GM10248 (cell line): ENCODE measurements at places on chromosomes 16 and 17.

- peak; percentile 79 for DNase-seq
These were observed 20.4 kb upstream of the PHB1 start for GRCh38 chr17:49434821-49435670.

DNA sequence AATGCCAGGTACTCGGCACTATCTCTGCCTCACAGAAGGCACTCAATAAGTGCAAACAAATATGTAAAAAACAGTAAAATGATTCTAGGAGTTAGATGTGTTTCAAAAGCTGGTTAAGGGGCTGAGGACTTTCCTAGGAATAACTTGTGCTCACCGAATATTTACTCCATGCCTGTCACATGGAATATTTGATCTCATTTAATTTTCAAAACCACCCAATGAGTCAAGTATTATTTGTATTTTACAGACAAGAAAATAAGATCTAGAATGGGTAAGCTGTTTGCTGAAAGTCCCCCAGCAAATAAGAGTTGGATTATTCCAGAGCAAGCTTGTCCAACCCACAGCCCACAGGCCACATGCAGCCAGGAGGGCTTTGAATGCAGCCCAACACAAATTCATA is 34.6 kb upstream of the LYRM9 start:
- DNase-seq = no peak

DNA sequence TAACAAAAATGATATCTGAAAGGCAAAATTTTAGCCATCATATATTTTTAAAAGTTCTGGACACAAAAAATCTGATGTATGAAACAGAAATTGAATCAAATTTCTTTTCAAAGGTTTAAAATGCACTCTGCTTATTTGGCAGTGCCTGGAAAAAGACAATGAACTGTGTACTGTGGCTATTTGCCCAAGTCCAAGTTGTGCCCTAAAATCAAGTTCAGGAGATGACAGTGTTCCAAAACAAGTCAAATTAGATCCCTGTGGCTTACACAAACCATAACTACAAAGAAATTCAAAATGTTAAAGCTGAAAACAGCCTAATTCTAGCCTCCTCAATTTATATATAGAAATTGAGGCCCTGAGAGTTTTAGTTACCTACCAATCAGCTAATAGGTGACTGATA is 25.6 kb downstream of the CMC2 start:
- DNase-seq = no peak

GRCh38 chr16:82509691-82510430 is 116.9 kb upstream of the CDH13 start:
- DNase-seq = no peak

- DNase-seq = no peak
These were observed 1225.1 kb downstream of the CDH8 start for GRCh38 chr16:60811051-60811608.

GRCh38 chr17:81094509-81095382 is 59.8 kb downstream of the BAIAP2 start:
- no peak for DNase-seq

DNA sequence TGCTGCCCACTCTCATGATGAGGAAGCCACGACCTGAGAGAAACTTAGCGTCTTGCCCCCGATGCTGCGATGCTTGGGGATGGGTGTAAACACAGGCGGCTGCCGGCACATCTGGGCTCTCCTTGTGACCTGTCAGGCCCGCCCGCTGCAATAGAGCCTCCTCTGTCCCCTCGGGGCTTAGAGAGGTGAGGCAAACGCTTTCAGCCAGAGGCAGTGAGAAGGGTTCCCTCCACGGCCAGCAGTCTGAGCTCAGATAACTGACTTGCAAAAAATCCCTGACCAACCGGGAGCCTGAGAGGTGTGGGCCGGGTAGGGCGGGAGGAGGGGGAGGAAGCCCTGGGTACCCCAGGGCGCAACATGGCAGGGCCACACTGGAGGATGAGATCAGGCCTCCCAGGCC is 260.6 kb downstream of the C16orf95 start:
- no peak for DNase-seq

GRCh38 chr17:75093548-75094158 is 5.9 kb downstream of the SLC16A5 start:
- no peak for DNase-seq

DNA sequence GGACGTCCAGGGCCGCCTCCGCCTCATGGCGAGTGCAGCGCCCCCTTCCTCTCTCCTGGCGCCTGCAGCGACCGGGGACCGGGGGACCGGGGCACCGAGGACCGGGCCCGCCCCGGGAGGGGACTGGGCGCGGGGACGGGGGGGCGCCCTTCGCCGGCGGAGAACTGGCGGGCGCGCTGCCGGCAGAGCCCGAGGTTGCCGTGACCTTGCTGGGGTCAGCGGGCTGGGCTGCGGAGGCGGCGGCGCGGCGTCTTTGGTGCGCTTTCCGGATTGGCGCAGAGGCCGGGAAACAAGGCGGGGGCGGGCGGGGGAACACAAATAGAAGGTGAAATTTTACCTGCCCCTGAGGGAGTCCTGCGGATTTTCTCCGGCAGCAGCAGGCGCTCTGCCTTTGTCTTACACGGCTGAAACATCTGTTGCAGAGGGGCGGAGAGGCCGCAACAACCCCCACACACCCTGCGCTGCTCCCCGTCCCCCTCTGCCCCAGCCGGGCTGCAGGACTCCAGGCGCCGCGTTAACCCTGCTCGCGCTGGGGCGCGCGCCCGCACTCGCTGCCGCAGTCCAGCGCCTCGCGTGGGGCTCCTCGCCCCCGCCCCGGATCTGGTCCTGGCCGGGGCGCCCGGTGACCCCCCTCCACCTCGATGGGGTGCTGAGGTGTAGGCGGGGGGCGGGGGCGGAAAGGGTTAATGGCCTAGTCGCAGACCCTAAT is 53.5 kb downstream of the SREBF1 start:
- peak; percentile 79 for DNase-seq

GRCh38 chr17:39938140-39938869 is 10.8 kb downstream of the LRRC3C start:
- DNase-seq = peak; percentile 45

- no peak for DNase-seq
These were observed 99.0 kb downstream of the CA4 start for GRCh38 chr17:60248618-60249289.

GRCh38 chr17:70848785-70849184 is 679.5 kb downstream of the KCNJ2 start:
- DNase-seq = no peak

- no peak for DNase-seq
These were observed 20.5 kb downstream of the EIF4A3 start for GRCh38 chr17:80126449-80126715.

- no peak for DNase-seq
These were observed 196.4 kb upstream of the KCNJ16 start for GRCh38 chr17:69878661-69879060.

GRCh38 chr17:77068915-77069314 is 71.9 kb upstream of the SEC14L1 start:
- no peak for DNase-seq

- no peak for DNase-seq
These were observed 24.7 kb downstream of the LIMD2 start for GRCh38 chr17:63675231-63675606.

- DNase-seq = no peak
These were observed 1.6 kb upstream of the GLP2R start for GRCh38 chr17:9824094-9824493.

DNA sequence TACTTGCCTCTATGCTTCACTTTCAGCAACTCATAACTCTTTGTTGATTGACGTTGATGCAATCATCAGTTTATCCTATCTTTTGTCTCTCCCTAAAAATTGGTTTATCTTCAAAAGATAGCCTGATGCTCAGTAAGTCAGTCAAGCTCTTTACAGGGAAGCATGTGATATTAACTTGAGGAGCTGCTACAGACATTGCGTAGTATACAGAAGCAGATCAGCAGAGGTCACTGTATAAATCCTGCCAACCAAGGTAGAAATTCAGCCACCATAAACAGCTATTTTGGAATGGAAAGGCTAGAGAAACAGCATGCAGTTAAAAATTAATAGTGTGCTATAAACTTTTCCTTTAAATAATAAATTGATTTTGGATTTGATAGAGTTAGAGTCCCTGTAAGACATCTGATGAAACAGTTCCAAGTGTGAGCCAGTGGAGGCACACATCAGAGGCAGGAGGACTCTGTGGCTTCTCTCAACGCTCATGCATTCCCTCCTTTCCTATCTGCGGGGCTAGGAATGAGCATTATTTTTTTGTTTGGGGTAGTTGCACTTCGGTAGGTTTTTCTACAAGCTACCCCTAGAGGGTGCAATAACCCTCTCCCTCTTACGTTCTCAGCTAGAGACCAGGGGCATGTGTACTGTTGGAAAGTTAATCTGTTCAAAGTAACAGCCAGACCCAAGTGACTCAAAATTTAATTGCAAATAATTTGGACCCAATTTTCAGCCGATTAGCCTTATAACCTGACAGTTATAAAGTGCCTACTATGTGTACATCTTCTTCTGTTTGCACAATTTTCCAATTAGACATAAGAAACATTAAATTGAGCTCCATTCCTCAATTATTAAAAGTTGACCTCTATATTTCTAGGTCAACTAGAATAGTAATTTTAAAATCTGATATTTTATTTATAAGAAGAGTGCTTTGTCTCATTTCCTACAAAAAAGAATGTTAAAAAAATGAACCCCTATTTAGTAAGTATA is 647.7 kb upstream of the SOX9 start:
- DNase-seq = peak; percentile 22

- DNase-seq = no peak
These were observed 34.0 kb downstream of the SMARCE1 start for GRCh38 chr17:40613467-40614154.

DNA sequence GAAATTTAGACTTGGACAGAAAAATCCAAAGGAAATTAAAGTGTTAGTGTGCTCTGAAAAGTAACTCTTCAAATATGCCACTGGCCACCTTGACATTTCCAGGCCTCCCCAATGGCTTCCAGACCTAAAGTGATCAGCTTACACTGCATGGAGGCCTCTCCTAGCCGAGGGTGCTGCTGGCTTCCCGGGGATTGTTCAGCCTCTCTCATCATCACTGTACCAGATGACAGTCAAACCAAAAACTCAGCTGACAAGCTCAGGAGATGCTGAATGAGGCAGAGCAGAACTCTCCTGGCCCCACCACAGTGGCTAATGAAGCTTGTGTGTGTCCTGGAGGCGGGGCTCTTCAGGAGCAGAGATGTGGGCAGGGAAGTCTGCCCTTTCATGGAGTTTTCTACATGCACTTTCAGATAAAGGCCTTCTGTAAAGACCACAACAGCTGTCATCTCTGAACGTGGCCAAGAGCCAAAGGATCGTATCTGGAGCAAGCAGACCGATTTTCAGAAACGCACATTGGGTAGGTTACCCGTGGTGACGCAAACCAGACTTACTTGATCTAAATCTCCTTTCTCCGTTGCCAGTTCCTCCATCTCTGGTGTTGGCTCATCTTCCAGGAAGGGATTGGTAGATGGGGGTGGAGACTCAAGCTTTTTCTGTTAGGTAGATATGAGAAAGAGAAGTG is 113.3 kb downstream of the VPS53 start:
- no peak for DNase-seq

DNA sequence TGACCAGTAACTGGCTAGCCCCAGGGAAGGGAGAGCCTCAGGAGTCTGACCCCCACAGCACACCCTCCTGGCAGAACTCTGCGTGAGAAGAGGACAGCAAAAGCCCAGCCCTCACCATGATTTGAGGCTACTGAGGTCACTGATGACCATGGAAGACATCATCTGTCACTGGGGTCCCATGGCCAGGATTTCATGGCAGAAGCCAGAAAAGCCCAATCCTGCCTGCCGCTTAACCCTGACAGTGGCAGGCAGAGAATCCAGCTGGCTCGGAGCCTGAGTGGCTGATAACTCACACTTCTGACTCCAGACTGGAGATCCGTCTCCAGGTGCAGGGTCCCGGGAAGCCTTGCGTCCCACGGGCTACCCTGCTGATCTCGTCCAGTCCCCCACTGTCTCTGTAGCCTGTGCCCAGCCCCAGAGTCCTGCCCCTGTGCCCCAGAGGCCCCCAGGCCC is 17.5 kb downstream of the GRIN2C start:
- no peak for DNase-seq

DNA sequence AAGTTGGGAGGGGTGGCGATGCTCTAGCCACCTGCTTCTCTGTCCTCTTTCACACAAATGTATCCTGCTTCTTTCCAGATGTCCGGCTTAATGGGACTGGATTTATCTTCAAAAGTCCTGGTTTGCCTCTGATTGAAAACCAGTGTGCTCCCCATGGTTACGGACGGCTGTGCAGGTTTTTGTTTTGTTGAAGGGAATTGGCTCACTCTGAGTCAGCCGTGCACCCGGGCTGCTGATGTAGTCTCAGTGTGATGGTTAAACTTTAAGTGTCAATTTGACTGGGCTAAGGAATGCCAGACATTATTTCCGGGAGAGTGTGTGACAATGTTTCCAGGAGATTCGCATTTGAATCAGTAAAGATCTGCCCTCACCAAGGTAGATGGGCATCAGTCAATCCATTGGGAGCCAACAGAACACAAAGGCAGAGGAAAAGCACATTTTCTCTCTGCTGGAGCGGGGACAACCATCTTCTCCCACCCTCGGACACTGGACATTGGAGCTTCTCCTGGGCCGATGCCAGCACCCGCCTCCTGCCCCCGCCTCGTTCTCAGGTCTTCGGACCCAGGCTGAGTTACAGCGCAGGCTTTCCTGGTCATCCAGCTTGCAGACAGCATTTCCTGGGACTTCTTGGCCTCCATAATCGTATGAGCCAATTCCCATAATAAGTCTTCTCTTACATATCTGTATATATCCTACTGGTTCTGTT is 126.9 kb upstream of the TNRC6C start:
- no peak for DNase-seq

- no peak for DNase-seq
These were observed 53.9 kb upstream of the CRISPLD2 start for GRCh38 chr16:84765616-84766580.

DNA sequence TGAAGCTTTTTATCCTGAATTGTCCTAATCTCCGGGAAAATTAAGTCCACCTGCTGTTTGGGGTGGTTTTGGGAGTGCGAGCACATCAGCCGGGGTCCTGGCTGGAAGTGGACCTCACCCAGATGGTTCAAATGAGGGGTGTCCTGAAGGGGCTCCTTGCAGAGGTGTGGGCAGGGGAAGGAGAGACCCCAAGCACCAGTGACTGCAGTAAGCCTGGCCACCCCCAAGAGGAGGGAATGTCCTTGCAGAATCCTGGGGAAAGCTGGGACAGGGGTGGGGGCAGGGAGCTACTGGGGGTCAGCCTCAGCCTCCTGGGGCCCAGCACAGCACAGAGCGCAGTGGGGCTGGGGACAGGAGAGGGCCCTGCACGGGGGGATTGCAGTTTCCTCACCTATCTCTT is 29.4 kb downstream of the NAGPA start:
- no peak for DNase-seq

DNA sequence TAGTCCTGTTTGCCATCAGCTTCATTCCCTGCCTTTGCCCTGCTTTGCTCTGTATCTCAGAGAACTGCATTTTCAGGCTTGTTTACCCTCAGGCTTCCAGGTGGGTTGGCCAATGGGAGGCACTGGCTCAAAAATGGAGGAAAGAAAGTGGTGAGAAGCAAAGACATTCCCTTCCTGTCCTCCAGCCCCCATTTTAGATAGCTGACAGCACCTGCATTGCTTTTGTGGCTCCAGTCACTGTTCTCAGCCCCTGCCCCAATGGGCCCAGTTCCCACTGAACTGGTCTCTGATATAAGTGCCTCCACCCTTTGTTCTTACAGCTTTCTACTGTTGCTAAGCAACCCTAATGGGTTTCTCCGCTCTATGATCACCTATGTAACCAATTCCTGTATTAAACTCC is 19.4 kb upstream of the SDK2 start:
- no peak for DNase-seq

GRCh38 chr16:1208239-1208830 is 16.7 kb downstream of the TPSG1 start:
- DNase-seq = no peak
